ENCODE measurements at places on chromosomes 16 and 17.

DNA sequence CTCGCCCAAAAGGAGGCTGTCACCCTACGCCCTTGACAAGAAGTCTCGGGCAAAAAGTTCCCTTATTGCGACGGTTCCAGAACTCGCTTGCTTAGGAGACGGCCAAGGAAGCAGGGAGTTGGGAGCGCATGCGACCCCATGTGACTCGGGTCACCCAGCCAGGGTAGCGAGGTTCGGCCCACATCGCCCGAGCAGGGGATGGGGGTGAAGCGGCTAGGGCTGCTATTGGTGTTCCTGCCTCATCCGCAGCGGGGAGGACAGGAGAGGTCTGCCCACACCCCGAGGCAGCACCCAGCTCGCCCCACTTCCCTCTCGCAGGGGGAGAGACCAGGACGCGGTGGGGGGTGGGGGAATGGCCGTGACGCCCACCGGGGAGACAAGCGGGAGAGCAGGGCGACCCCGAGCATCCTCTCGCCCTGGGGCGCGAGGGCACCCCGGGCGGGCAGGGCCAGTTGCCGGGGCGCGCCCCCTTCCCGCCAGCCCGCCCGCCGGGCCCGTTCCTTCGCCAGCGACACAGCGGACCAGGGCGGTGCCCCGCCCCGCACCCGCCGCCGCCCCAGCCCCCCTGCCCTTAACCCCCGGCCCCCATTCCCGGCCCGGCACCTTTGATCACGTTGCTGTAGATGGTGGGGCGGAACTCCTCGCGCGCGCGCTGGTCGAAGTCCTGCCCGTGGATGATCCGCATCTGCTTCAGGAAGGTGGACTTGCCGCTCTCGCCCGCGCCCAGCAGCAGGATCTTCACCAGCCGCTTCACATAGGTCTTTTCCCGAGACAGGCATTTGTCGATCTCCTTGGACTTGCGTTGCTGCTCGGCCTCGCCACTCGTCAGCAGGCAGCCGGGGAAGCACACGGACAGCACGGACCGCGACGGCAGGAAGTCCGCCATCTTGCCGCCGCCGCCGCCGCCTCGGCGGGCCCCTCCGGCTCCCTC is 567 bp downstream of the GNA13 start:
- peak; percentile 48 for DNase-seq

DNA sequence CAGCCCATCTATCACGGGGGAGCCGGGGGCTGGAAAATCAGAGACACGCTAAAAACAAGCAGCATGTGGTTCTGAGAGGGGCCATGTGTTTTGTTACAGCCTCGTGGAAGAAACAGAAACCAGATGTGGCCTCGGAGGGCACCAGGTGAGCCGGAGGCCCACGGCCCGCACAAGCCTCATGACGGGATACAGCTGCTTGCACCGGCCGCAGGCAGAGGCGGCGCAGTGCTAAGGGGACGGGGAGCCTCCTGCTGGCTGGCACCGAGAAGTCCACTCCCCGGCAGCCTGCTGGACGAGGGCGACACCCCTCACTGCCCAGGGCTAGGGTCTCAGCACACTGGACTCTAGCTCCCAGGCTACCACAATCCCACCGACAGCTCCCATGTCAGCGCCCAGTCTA is 19.2 kb downstream of the NDUFAF8 start:
- no peak for DNase-seq

GRCh38 chr17:35376245-35376644 is 2.8 kb upstream of the SLFN11 start:
- DNase-seq = no peak

- DNase-seq = no peak
Observed at GRCh38 chr17:57388131-57388725, 131.9 kb downstream of the MSI2 start.

- peak; percentile 36 for DNase-seq
Observed at GRCh38 chr16:57084257-57084770, 8.1 kb upstream of the CPNE2 start.

- no peak for DNase-seq
Observed at GRCh38 chr16:49788572-49788971, 67.3 kb downstream of the ZNF423 start.

GRCh38 chr17:40664582-40665333 is at the start of gene KRT222:
Gene KRT222, minus strand, starts transcription at chr17:40665177. Its CDS starts 78 bp downstream, at chr17:40665099.
- no peak for DNase-seq

DNA sequence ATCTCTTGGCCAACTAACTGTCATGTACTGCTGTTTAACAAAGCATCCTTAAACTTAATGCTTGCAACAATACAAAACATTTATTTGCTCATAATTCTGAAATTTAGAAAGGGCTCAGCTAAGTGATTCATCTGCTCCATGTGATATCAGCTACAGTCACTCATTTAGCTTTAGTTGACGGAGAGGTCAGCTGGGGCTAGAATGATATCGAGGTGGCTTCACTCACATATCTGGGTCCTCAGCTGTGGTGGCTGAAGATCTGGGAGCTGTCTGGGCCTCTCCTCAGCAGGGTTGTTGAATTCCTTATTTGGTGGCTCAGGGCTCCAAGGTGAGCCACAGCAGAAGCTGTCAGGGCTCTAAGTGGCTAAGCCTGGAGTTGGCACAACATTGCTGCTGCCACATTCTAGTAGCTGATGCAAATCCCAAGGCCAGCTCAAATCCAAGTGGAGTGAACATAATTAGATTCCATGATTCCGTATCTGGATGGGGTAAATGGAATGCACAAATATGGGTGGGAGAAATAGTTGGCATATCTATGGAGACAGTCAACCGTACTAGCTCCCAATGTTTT is 62.8 kb downstream of the HS3ST3A1 start:
- no peak for DNase-seq

DNA sequence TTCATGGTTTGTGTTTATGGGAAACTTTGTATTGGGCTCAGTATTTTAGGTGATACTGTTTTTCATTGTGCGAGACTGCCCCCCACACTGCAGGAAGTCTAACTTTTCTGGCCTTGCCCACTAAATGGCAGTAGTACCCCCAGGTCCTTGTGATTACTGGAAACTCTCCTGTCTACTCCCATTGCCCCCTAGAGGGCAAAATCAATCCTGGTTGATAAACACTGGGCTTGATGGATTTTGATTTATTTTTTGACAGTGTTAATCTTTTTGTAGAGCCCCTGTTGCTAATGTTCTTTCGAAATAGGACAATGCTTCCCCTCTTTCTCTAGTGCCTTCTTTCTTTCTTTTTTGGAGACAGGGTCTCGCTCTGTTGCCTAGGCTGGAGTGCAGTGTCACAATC is 15.5 kb downstream of the METTL9 start:
- DNase-seq = no peak

DNA sequence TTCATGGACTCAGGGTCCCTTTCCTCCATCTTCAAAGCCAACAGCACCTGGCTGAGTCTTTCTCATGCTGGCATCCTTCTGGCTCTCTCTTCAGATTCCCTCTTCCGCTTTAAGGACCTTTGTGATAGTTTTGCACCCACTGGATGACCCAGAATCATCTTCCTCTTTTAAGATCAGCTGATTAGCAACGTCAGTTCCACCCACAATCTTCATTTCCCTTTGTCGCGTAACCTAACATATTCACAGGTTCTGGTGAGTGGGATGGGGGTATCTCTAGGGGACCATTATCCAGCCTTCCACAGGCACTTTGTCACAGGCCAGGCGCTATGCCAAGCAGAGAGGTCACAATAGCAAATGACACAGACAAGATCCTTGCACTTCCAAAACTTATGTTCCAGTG is 593.8 kb downstream of the MAF start:
- DNase-seq = no peak

DNA sequence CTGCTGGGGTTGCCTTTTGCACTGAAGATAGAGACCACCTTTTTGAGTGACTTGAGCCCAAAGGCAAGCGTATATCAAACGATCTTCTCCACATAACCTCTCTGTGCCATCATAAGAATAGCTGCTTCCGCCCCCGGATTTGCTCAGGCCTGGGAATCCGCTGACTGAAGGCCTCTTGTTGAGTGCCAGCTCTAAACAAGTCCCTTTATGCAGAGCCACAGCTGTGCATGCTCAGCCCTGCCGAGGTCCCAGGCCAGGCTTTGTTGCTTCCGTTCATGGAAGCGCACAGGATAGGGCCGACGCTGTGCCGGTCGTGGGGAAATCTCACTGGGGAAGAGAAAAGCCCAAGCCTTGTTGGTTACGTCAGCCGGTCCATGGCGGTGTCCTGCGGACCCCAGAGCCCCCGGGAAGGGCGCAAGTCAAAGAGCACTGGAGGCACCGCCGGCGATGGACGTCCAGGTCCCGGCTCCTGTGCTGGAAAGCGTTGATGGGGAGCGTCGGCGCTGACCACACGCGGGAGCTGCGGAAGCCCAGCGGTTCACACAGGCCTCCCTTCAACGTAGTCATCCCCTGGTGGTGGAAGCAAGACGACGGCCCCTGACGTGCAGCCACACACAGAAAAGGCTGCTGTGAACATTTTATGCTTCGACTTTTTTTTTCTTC is 23.5 kb upstream of the RPL13 start:
- DNase-seq = no peak

DNA sequence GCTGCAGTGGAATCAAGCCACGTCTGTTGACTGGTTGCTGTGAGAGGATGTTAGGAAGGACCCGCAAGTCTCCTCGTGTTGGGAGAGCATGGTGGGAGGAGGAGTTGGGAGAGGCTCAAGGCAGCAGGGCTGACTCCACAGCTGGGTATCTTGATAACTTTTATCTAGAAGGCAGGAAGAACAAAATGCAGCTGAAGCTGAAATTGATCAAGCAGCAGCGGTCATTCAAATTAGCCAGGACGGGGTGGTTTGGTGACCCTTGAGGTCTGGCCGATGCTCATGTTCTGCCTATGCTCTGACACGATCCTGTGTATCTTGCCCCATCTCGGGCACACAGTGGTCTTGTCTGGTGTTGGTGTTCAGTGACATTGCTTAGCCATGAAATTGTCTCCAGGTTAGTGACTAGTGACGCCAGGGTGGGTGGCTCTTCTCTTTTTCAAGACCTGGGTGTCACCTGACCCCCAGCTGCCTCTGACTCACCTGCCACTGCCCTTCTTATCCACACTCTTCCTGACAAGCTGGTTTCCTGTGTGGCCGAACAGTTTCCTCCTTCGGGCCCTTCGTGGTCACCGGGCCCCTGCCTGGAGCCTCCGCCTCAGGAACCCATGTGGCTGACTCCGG is 19.1 kb downstream of the NPTX1 start:
- DNase-seq = no peak

DNA sequence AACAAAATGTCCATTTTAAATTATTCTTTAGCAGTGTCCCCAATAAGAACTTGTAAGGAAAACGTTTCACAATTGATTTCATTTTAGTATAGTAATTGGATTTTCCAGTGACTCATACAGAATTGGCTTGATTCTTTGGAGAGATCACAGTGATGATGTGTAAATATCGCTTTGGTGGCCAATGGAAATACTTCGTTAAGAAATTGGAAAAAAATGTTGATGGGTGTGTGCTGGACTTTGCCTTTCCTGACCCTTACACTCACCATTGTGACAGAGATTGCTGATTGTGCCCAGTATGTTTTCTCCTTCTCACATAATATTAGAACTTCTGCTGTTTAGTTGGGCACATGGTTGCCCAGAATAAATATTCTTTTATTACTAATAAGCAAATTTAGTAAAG is 7.4 kb upstream of the EFCAB13 start:
- no peak for DNase-seq

Measured in activated naive CD4-positive, alpha-beta T cell (primary cell).